ENCODE measurements at places on chromosomes 16 and 17.

GRCh38 chr16:70522216-70523075, 908 bp downstream of the COG4 start:
- DNase-seq, result no peak

GRCh38 chr17:46136820-46137219, 56.4 kb downstream of the KANSL1 start:
- DNase-seq, result no peak

DNA sequence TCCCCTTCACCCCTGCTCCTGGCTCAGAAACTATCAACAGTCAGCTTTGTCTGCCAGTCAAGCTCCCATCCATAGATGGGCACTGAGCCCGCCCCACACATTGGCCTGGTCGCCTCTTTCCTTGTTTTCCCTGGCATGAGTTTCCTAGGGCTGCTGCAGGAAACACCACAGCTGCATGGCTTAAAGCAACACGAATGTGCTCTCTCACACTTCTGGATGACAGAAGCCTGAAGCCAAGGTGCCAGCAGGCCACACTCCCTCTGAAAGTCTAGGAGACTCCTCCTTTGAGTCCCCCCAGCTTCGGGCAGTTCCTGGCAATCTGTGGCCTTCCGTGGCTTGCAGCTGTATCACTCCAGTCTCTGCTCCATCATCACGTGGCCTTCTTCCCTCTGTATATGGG, 69.9 kb downstream of the TBC1D16 start:
- no peak for DNase-seq

DNA sequence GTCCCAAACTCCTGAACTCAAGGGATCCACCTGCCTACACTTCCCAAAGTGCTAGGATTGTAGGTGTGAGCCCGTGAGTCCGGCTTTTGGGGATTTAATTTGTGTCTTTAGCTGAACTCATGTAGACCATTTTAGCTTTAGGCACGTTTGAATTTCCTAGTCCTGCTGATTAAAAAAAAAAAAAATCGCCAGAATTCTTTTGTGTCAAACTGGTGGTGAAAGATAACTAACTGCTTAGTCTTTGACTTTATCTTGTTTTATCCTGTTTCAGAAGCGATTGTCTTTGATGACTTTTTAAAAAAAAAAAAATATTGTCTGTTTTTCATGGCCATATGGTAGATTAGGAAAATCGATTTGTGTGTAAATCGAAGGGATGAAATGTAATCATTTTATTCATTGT, 2.6 kb downstream of the RABEP1 start:
- no peak for DNase-seq

GRCh38 chr17:44266402-44267164, 1.4 kb downstream of the SLC4A1 start:
- DNase-seq, result no peak

DNA sequence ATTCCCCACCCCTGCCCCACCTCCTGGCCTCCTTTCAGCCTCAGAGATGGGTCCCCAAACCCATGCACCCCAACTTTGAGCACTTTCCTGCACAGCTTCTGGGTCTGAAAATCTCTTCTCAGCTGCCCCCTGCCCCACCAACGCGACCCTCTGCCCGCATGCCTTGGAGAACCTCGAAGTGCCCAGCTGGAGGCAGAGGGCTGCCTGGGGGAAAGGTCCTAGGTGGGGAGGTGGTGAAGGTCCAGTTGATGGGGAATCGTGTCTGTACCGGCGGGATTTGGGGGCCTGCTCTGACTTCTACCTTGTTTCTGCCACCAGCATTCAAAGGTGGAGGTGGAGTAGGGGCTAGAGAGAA, 1.3 kb downstream of the NKD1 start:
- no peak for DNase-seq

- no peak for DNase-seq
Observed at GRCh38 chr16:56468800-56469199, 17.4 kb downstream of the OGFOD1 start.

DNA sequence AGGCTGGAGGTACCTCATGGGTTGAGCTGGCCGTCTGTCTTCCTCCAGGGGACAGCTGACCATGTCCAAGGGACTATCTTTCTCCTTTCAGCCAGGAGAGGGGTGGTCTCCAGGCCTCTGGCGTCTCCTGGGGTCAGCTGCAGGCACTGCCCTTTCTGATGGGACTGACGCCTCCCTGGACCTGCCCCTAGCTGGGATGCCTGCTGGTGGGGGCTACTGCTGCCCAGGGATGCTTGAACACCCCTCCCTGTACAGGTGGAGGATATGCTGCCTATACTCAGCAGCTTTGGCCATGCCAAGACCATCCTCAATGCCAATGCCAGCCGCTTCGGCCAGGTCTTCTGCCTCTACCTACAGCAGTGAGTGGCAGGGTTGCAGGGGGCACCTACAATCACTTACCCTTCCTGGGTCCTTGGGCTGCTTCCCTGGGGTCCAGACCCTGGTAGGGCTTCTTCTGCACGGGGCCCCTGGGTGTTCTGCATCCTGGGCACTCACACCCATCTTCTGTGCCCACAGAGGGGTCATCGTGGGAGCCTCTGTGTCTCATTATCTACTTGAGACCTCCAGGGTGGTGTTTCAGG, 4.2 kb downstream of the MYO15B start:
- no peak for DNase-seq

DNA sequence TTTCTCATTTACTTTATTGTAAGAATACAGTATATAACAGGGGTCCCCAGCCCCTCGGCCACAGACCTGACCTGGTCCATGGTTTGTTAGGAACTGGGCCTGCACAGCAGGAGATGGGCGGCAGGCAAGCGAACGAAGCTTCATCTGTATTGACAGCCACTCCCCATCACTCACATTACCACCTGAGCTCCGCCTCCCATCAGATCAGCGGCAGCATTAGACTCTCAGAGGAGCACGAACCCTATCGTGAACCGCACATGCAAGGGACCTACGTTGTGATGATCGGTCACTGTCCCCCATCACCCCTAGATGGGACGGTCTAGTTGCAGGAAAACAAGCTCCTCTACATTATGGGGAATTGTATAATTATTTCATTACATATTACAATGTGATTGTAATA, 410.6 kb downstream of the SLC39A11 start:
- DNase-seq, result no peak

DNA sequence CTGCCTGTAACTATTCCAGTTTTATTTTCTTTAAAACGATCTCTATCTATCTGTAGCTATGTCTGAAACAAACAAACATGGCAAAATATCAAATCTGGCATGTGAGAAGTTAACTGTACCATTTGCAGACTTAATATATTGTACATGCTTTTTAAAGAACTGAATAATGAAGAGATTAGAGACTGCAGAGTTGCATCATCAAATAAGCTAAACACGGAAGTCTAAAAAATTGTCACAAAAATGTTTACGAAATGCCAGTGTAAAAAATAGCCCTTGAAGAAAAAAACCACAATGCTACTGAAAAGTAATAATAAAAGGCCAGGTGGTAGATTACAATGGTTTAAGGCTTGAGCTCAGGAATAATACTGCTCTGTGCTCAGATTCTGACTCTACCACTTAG, 43.1 kb downstream of the HS3ST3A1 start:
- no peak for DNase-seq

- DNase-seq, result no peak
Observed at GRCh38 chr17:73189417-73190099, 3.3 kb upstream of the COG1 start.

DNA sequence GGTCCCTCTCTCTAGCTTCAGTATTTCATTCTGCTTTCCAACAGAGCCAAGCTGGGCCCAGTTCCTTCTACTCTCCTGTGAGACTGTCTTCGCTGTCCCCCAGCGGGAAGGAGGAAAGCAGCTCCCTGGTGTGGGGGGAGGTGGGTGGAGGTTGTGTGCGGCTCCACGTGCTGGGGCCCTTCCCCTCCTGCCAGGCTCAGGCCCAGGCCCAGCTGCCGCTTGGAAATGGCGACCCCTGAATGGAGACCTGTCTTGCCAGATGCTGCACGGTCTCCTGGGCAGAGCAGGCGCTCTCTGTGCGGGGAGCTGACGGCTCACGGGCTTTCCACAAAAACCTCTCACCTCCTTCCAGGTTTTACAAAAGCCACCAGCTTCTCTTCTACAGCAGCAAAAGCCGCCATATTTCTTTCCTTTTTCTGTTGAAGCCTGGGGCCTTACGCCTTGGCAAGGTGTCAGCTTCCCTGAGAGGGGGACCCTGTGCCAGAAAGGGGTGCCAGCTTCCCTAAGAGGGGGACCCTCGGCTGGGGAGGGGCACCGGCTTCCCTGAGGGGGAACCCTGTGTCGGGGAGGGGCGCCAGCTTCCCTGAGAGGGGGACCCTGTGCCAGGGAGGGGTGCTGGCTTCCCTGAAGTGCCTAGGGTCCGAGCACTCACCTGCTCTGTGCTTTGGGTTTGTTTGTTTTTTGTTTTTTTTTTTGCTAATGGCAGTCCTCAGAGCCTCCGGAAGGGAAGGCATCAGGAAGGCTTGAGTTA, 47.5 kb downstream of the ZNF778 start:
- DNase-seq, result no peak

GRCh38 chr16:1182316-1182671, 29.4 kb downstream of the CACNA1H start:
- DNase-seq, result no peak

DNA sequence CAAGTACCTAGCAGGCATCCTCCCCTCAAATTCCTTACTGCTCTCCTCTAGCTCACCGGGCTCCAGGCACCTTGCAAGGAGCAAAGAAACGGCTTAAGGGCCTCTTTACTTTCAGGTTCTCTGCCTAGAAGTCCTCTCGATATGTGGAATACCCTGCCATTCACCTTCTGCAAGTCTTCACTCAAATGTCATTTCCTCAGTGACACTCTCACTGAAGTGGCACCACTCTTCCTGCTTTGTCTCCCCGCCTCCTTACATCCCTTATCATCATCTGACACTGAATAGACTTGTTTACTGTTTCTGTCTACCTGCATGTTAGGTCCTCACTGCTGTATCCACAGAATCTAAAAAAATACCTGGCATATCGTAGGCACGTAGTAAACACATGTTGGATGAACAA, 947 bp downstream of the SLC7A6OS start:
- no peak for DNase-seq

DNA sequence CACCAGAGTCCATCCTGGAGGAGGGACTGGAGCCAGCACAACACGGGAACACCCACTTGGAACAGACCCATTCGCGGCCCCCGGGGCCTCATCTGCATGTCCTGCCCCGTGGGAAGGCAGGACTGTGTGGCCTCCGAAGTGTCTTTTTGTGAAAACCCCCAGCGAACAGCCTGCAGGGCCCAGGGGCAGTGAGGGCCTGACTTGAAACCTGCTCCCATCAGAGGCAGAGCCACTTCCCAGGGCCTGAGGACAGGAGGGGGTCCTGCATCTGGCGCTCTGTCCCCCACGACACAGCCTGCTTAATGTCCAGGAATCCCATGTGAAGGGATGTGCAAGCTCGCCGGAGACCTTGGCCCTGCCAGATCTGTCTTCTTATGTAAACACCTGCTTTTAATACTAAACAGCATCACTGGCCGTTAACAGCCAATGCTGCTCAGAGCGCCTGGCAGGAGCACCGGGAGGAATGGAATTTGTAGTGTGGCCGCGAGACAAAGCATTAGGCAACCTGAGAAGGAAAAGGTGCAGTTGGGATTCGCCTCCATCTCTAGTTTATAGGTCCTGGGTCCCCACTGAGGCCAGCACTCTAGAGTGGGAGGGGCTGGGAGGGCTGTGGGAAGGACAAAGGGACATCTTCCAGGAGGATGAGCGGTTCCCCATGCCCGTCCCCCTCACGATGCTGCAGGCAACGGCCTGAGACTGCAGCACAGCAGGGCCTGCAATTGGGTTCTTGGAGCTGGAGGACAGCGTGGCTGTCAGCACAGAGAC, 9.6 kb upstream of the EVPL start:
- DNase-seq, result no peak

- no peak for DNase-seq
Observed at GRCh38 chr16:65075877-65076276, 46.0 kb downstream of the CDH11 start.

- no peak for DNase-seq
Observed at GRCh38 chr16:1913327-1914083, 4.7 kb downstream of the HS3ST6 start.

DNA sequence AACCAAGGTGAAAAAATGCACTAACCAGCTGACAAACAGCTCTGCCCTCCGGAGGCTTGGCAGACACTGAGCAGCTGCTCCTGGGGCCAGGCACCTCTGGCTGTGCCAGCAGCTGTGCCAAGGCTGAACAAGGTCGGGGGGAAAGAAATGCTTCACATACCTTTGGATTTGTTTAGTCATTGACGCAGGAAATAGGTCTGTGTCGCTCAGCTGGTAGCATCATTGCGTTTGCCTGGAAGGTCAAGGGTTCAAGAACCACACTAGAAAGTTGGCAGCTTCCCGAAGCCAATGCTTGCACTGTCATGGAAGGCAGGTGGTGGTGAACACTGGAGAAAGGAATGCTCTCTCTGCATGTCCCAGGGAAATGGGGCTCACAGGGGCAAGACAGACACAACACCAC, 63.5 kb downstream of the PCTP start:
- no peak for DNase-seq

GRCh38 chr17:82569621-82570020, 50.1 kb downstream of the FOXK2 start:
- no peak for DNase-seq

DNA sequence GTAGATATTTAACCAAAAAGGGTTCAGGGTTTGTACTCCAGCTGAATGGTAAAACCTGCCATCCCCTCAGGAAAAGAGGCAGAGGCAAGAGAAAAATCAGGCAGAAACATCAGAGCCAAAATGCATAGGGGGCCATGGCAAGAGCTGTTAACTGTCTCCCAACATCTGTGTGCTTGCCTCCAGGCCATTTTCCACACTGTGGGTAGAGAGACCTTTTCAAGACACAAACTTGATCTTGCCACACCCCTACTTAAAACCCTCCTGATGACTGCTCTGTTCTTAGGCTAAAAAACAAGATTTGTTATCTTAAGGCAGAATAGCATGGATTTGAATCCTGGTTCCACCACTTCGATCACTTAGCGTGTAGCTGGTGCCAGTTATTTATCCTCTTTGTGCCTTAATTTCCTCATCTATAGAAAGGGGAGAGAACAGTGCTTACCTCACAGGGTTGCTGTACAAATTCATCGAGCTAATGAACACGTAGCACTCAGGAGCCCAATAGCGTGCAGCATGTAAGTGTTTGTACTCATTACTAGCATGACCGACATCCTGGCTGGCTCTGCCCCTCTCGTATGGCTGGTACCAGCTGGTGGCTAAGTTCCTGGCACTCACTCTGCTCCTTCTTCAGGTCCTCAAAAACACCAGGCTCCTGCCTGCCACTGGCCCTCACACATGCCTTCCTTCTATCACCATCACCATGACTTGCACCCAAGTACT, 25.8 kb downstream of the STAT3 start:
- no peak for DNase-seq

GRCh38 chr16:11325404-11326083, 19.7 kb upstream of the RMI2 start:
- DNase-seq, result no peak

Measured in activated naive CD4-positive, alpha-beta T cell (primary cell).